ENCODE measurements at places on chromosomes 16 and 17. TPM values are rescaled to one million over a fixed set of nuclear protein-coding genes. Genes with fewer than 3 reads are reported as not detected.

GRCh38 chr17:47719411-47720152 lies 13.5 kb upstream of the TBX21 start:
- no peak overlapping the region for H3K4me3 ChIP-seq
- H3K27ac ChIP-seq, result no peak overlapping the region
- DNase-seq, result no peak
- H3K36me3 ChIP-seq, result no peaks in the 10 kb centered on the region
- peaks cover 9% of the 10 kb centered on the region for H3K4me1 ChIP-seq
- peaks cover 8% of the 10 kb centered on the region for H3K27me3 ChIP-seq

- DNase-seq, result no peak
- H3K27ac ChIP-seq, result no peak overlapping the region
- H3K27me3 ChIP-seq, result no peaks in the 10 kb centered on the region
- peaks cover 61% of the 10 kb centered on the region for H3K36me3 ChIP-seq
Measured at GRCh38 chr17:21019976-21020586, 22.7 kb downstream of the USP22 start.

DNA sequence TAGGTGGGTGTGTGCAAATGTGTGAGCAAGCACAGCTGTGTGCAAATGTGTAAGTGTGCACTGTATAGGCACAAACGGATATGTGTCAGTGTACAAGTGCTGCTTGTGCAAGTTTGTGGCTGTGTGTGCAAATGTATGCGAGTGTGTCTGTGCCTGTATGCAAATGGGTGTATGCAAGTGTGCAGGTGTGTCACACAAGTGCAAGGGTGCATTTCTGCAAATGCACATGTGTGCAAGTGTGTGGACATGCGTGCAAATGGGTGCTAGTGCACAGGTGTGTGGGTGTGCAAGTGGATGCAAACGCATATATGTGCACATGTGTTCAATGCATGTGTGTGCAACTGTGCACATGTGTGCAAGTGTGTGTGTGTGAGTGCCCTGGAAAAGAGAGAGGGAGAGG lies 76.5 kb upstream of the TNRC6C start:
- no peak for DNase-seq
- H3K27me3 ChIP-seq, result no peaks in the 10 kb centered on the region
- H3K4me1 ChIP-seq, result peaks cover 4% of the 10 kb centered on the region
- H3K36me3 ChIP-seq, result no peaks in the 10 kb centered on the region

DNA sequence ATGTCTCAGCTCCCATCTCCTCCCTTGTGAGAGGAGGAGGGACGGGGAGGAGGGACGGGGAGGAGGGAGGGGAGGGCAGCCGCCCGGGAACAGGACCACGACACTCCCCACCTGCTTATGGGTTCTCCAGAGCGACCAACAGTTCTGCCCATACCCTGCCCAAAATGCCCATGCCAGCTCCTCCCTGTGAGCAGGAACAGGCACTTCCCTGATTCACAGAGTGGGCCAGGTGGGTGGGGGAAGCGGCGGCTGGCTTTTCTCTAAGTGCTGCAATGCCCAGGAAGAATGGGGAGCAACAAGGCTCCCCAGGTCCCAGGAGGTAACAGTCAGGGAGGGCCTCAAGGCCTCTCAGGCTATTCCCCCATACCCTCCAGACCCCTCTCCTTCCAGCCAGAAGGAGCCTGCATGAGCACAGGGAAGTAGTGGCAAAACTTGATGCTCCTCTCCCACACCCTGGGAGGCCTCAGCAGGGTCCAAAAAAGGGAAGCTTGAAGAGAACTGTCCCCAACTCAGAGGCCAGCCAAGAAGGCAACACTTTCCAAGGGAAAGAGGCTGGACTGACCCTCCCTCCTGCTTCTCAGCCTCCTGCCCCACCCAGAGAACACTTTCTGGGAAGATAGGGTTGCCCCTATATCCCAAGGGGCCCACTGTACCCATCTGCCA lies 53.8 kb downstream of the MYO18A start:
- no peak for DNase-seq
- H3K4me1 ChIP-seq, result peaks cover 2% of the 10 kb centered on the region
- H3K4me3 ChIP-seq, result no peak overlapping the region
- no peaks in the 10 kb centered on the region for H3K36me3 ChIP-seq

DNA sequence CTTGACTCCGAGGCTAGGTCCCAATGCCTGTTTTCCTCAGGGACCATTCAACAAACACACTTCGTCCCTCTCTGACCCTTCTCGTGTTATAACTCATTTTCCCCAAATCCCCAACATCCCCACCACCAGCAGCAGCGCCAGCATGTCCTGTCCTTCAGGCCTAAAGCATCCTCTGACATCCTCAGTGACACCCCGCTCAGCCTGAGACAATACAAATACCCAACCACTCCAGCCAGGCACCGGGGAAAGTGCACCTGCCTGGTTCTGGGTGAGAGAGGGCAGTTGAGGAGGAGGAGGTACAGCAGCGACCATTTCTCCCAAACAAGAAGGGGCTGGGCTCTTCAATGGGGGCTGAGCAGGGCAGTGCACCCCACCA lies 4.7 kb downstream of the MNT start:
- H3K36me3 ChIP-seq, result no peaks in the 10 kb centered on the region
- no peaks in the 10 kb centered on the region for H3K27me3 ChIP-seq
- H3K4me1 ChIP-seq, result peaks cover 48% of the 10 kb centered on the region
- DNase-seq, result no peak

- no peak overlapping the region for H3K4me3 ChIP-seq
- no peaks in the 10 kb centered on the region for H3K27me3 ChIP-seq
- peaks cover 7% of the 10 kb centered on the region for H3K4me1 ChIP-seq
- DNase-seq, result peak; percentile 84
- no peaks in the 10 kb centered on the region for H3K36me3 ChIP-seq
Measured at GRCh38 chr17:1779571-1780131, 17.8 kb downstream of the SERPINF1 start.

Gene SLC2A4
- total RNA-seq, result 4.2 TPM

Gene CHST5
- 0.13 TPM for total RNA-seq

DNA sequence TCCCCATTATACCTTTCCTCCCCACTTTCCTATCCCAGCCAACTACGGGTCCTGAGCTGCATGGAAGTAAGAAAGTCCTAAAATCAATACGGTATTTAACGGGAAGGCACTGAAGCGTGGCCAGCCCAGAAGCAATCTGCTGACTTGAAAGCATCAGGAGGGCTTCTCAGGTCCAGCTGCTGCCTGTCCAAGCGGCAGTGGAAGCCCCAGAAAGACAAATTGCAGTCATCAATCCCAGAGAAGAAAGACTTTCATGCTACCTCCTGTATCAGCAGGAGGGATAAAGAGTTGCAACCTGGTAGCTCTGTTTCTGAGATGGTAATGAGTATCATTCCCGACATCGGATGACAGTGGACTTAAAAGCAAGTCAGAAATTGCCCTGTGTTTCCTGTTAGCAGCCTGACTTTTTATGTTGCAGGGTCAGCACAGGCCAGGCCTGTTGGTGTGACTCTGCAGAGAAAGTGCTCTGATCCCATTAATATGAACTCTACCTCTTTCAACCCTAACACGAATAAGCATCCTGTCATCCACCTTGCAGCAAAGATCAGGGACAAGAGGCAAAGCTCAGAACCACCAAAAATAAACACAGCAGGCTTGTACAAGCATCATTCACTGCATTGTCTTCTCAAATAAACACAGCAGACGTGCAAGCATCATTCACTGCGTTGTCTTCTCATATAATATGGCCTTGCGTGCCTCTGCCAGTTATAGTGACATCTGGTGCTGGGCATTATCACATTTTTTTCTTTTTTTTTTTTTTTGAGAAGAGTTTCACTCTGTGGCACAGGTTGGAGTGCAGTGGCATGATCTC lies 358.6 kb upstream of the CDH11 start:
- no peak overlapping the region for H3K27ac ChIP-seq
- H3K27me3 ChIP-seq, result no peaks in the 10 kb centered on the region
- H3K36me3 ChIP-seq, result no peaks in the 10 kb centered on the region
- peak; percentile 34 for DNase-seq
